ENCODE measurements at places on chromosomes 12 and 14.
A peak's percentile ranks its signal among the peaks of the same experiment; 100 is the strongest.

- no peak for DNase-seq
Measured at GRCh38 chr12:131561891-131562684, 148.8 kb upstream of the SFSWAP start.

DNA sequence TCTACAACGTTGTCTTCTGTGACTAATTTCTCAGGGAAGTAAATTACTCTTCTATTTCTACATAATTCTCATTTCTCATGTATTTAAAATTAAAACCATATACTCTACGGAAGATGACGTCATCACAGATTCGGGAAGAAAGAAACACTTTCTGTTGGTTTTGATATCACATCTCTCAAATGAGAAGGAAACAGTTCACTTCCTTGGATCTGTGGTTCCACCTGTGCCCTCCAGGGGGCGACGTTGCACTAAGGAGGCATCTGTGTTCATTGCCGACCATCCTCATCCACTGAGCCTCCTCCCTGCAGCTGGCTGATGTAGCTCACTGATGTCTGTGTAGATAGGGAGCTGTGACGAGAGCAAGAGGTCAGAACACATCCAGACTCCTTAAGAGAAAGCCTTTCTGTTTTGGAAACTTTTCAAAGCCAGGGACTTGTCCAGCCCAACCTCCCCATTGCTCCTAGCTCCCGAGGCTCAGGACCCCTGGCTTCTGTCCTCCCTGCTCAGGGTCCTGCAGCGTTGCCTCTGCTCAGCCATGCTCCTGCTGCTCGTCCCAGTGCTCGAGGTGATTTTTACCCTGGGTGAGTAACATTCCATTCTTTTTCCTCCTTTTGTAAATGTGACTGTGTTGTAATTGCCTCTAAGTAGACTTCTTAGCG is 172.7 kb upstream of the OR4E1 start:
- DNase-seq: no peak

DNA sequence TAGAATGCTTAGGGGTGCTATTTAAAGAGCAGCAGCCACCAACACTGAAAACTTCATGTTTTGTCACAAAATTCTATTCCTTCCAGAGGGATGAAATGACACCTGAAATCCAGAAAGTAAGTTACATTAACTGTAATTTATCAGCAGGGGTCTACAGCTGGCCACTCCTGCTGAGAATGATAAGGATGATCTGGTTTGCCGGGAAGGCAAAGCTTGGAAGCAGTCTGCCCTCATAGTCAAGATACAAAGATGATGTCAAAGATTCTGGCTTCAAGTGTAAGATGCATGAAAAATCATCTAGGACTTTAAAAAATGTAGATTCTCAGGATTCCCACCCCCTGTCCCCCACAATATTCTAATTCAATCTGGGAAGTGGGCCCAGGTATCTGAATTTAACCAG is 58.4 kb downstream of the DCAF5 start:
- no peak for DNase-seq

DNA sequence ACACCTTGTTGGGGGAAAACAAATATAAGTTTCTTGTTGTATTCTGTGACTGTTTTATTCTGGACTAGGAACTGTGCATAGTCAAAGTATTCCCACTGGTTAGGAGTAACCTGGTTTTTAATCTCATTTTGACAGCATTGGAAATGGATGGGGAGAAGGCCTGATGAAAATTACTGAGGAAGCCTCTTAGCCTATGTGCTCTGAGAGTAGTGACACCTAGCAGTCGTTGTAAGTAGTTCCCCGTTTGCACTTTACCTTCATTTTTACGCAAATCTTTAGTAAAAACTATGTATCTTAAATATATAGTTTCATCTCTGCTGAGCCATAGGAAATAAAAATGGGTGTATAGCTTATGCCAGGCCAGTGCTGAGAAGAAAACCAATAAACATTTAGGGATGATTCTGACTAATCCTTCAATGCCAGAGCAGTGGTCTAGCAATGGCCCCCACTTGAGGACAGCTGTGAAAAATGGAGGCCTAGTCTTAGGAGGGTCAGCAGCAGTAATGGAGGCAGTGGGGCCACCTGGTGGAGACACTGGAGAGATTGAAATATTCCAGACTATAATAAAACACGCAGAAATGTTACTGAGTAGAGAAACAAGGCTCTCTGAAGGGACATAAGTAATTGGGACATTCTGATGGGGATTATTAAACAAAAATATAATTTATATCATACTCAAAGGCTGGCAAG is 133.2 kb upstream of the NOVA1 start:
- DNase-seq: no peak

- DNase-seq: no peak
Measured at GRCh38 chr12:5567016-5567725, 135.3 kb downstream of the NTF3 start.

DNA sequence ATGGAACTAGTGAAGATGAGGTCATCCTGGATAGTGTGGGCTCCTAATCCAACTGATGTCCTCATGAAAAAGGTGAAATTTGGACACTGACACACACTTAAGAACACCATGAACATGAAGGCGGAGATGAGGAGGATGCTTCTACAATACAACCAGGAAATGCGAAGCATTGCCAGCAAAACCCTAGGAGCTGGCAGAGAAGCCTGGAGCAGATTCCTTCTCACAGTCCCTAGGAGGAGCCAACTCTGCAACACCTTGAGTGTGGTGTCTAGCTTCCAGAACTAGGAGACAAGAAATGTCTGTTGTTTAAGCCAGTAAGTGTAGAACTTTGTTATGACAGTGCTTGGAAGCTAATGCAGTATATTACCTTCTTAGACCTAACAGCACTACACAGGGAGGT is 191.9 kb upstream of the PWP1 start:
- no peak for DNase-seq

DNA sequence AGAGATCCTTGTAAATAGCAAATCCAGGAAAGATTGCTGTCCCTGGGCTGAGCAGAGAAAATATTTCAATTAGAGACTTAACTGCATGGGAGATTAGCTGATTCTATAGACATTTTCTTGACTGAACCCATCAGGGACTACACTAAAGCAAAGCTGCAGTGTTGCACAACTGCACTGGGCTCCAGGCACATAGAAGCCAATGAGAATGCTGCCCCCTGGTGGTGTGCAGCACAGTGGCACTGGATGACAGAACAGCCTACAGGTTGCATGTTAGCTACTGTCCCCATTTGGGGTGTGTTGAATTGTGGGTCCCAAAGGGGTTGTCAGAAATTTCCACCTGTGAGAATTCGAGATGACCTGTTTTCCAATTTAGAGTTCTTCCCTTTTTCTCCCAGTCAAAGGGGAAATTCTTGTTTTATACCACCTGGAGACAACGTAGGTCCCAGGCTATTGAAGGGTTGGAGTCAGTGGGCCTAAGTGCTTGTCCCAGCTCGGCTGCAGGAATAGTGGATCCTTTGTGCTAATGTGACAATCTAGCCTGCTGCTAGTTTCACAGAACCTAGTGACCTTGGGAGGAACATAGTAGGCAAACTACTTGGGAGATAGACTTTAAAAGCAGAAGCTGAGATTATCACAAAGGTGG is 114.7 kb downstream of the SLC8A3 start:
- DNase-seq: peak; percentile 37

- DNase-seq: peak; percentile 12
Measured at GRCh38 chr14:100025111-100025510, 40.1 kb upstream of the EVL start.

DNA sequence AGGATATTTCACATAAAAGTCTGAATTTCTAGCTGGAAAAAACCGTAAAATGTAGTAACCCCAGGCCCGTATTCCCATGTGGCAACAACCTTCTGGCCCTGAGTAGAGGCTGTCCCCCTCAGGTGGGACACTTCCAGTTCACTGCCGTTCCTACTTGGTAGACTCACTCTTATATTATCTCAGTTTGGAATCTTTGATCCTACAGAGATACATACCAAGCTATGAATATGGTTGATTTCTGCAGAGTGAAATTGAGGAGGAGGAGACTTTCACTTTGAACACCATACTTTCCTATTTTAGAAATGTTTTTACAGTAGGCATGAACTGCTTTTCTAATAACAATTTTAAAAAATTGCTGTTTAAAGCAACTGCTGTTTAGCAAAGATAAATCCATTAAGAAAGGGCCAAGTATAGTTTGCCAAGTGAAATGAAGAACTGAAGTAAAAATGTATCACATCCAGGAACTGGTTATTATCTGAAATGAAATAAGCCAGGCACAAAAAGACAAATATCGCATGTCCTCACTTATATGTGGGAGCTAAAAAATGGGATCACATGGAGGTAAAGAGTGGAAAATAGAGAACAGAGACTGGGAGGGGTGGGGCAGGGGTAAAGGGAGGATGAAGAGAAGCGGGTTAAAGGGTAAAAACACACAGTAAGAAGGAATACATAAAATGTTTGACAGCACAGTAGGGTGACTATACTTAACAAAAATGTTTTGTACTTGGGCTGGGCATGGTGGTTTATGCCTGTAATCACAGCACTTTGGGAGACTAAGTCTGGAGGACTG is 92.8 kb upstream of the METAP2 start:
- no peak for DNase-seq

- DNase-seq: no peak
Measured at GRCh38 chr14:53022593-53022992, 71.7 kb upstream of the FERMT2 start.

GRCh38 chr14:58098507-58098906 is 53.5 kb downstream of the ARMH4 start:
- no peak for DNase-seq

DNA sequence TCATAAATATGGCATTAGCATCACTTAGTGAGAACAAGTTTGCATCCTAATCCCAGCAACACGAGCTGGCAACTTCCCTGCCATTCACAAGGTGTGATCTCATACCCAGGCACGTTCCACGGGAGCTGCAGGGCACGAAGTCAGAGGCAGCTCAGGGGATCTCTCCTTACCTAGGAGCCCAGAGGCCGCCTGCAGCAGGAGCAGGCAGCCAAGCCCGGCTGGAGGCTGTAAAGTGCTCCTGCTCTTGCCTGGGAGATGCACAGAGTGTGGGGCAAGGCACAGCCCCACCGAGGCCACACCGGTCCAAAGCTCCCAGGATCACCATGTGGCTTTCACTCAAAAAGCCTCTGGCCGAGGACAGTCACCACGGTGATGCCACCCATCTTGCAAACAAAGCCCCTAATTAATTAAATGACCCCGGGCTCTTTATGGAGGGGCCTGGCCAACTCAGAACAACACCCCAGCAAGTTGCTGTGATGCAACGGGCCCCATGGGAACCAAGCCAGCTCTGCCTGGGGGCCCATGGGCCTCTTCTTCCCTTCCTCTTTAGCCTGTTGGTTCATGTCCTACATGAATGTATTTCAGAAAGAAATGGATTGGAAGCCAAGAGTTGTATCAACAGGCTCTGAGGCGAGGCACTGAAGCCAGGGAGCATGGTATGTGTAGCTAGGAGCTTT is 26.5 kb downstream of the NUAK1 start:
- DNase-seq: no peak

DNA sequence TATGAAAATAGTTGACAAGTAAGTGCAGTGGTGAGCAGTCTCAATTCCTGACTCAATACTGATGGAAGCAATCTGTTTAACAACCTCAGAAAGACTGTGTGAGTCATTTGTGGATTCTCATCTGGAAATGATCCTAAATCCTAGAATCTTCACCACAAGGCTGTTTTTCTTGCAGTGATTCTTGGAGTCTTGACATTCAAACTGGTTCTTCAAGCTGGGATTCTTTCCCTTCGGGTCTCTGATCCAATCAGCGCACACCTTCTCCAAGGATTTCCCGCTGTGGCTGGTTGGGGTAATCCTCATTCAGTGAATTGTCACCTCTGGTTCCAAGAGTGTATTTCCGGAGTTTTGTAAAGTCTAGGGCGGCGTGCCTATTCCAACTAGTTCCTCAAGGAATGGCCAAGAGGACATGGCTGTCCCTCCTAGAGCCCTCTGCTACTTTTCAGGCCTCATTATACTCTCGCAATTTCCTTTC is 37.7 kb upstream of the FOXJ2 start:
- DNase-seq: no peak

DNA sequence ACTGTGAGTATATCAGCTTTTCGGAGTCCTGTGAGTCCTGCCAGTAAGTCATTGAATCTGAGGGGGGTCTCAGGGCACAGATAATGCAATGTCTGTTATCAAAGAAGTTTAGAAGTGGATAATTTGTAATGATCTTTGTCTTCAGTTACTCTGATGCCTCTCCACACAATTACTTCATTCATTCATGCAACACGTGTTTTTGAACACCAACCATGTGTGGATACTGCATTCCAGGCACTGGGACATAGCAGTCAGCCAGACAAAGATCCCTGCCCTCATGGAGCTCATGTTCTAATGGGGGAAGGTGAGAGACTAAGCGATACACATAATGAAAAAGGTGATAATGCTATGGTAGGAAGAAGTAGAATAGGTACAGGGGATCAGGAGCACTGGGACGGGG is 60.8 kb upstream of the SCN8A start:
- no peak for DNase-seq

GRCh38 chr12:104314242-104314614 is 10.7 kb downstream of the EID3 start:
- no peak for DNase-seq

DNA sequence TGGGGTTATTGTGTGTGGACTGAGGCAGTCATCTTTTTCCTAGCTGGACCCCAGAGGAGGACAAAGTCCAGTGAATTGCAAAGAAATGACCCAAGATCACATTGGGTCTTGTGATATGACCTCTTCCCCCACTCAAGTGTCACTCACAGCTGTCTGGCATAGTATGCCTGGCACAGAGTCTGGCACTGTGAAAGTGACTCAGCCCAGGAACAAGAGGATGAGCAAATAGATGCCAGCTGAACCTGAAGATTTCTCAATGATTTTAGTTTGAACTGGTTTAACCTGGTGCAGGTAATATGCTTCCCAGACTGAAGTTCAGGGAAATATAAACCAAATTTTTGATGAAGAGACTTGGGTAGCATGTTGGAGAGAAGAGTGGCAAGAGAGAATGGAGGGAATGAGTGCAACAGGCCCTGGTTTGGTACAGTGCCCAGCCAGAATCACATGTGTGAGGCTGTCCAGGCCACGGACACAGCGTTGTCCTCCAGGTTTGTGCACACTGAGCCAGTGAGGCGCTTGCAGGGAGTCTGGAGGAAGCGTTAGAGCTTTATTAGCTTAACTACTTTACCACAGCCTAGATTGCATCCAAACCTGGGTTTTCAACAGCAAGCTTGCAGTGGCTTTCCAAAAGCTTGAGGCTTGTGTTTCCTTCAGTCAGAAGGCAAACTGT is 332.9 kb downstream of the NUAK1 start:
- DNase-seq: no peak

DNA sequence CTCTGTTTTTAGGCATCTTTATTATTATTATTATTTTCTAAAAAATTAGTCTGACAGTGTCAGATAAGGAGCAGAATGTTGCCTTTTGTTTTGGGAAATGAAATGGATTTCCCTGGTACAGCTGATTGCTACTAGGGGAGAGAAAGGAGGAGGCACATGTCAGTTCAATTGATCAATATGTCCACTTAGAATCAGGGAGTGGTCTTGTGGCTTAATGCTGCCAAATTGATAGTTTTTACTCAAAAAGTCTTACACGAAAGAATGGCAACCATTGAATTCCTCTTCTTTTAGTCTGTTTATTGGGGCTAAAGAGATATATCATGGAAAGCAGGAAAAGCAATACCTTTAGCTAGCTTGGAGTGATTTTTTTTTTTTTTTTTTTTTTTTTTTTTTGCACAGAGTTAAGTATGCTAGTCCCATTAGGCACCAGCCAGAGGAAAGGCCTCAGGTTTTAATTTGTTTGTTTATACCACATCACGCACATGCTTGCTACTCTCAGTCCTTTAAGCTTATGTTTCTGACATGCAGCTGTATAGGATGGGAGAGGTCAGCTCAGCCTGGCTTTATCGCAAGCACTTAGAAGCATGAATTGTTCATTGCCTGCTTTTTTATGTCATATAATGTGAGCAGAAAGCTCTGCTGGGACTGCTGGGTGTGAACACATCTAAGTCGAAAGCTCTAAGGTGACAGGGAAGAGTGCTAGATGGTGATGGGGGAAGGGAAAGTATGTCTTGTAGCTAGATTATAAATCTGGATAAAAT is 1.4 kb downstream of the AKAP6 start:
- no peak for DNase-seq

GRCh38 chr14:55098561-55098898 is 30.5 kb upstream of the LGALS3 start:
- no peak for DNase-seq
